Fibroblast of villous mesenchyme (primary cell): ENCODE measurements at places on chromosomes 4 and X.

- DNase-seq, result no peak
These were observed 45.2 kb upstream of the DCLK2 start for GRCh38 chr4:150033081-150033480.

DNA sequence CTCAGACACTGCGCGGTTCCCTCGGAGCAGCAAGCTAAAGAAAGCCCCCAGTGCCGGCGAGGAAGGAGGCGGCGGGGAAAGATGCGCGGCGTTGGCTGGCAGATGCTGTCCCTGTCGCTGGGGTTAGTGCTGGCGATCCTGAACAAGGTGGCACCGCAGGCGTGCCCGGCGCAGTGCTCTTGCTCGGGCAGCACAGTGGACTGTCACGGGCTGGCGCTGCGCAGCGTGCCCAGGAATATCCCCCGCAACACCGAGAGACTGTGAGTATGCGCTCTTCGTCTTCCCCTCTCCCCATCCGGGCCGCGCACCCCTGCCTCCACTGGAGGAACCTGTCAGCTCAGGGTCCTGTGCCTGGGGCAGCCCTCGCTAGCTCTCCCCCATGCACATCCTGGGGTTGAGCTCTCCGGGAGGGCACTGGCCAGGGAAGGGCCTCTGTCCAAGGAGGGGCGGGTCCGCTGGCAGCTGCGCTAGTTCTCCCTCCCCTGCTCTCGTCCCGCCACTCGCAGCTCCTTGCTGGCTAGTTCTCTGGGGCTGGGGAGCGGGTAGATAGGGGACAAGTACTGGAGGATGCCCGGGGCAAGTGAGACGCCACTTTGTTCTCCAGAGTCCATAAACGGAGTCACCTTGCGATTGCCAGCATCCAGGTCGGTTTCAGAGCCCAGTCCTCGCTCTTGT is 2.2 kb downstream of the SLIT2 start:
- peak; percentile 30 for DNase-seq

DNA sequence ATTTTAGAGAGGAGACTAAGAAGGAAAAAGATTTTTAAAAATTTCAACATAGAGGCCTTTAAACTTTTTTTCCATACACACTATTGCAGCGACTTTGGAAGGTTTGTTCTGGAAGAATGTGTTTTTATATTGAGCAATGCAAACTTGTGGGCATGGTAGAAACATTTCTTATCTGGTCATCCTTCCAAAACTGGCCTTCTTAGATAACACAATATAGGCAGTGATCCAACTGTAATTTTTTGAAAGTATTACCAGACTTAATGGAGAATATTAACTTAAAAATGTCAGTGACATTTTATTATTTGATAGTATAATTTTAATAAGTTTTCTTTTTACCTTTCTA is 25.6 kb downstream of the FHDC1 start:
- DNase-seq, result peak; percentile 48

- no peak for DNase-seq
These were observed 42.3 kb downstream of the SRPX start for GRCh38 chrX:38178396-38178795.

GRCh38 chr4:156230176-156230575 is 276.5 kb upstream of the CTSO start:
- peak; percentile 34 for DNase-seq

- DNase-seq, result no peak
These were observed 61.3 kb upstream of the UNC5C start for GRCh38 chr4:95610061-95610569.

GRCh38 chrX:68681443-68681941 is 34.0 kb downstream of the STARD8 start:
- DNase-seq, result peak; percentile 19

DNA sequence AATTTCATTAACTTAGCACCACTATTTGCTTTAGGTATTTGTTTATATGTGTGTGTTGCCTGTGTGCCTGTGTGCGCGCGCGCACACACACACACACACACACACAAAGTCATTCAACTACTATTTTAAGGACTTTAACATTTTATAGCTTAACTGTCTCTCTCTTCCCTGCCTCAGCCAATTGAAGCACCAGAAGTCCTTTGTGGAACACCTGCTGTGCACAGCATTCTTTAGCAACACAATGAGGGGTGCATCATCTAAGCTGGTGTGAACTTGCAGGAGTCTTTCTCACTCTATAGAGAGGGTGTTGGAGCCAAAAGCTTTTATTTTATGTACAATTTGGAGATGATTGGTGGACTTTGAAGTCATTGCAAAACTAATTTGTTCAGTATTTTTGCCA is 31.3 kb downstream of the SLIT2 start:
- no peak for DNase-seq

DNA sequence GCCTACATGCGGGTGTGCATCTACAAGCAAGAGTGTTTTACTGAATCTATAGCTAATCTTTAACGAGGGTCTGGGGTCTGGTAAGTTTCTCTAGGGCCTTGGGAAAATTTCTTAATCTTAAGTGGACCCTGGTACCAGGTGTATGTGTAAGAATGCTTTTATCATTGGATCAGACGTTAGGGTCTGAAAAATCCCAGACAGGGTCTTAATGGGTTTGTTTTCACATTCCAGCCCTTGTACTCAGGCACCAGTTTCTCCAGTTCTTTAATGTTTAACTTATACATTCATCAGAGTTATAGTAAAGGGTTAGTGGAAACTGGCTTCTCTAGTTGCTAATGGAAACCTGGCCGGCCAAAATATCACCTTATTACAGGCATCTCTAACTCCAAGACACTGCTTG is 11.6 kb downstream of the MAGEB16 start:
- no peak for DNase-seq

- DNase-seq, result no peak
These were observed 32.5 kb downstream of the IDS start for GRCh38 chrX:149472625-149473024.

DNA sequence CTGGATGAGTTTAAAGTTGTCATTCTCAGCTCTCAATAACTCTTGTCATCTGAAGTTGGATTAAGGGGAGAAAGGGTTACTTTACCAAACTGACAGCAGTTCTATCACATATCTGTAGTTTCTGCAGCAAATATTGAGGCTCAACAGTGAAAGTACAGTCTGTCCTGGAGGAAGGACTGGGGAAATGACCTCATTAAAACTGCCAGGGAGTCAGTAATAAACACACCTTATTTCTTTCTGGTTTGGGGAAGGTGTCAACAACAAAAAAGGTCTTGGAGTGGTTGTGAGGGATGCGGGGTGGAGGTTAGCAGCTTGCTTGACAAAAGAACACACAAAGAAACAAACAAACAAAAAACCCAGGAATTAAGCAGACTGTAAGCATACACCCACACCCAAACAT is 1418.0 kb downstream of the STIM2 start:
- no peak for DNase-seq

- DNase-seq, result no peak
These were observed 644.1 kb upstream of the PITX2 start for GRCh38 chr4:111266937-111267336.

DNA sequence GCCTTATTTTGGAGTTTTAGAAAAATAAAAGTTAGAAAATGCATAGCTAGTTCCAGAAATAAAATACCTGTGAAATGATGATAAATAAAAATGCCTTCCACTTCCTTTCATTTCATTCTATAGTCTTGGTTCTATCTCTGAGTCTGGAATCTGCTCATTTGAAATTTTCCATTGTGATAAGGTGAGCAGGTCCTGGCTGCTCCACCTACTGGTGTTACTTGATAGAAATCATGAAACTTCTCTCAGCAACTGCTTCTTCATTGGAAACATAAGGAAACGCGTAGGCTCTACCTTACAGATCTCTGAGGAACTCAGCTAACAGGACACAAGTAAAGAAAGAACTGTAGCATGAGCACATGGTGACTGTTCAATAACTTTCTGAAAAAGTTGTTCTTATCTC is 141.8 kb downstream of the DCHS2 start:
- DNase-seq, result peak; percentile 16

- DNase-seq, result peak; percentile 33
These were observed 2.5 kb upstream of the BRWD3 start for GRCh38 chrX:80812176-80812575.
